Smooth muscle cell of trachea (primary cell): ENCODE measurements at places on chromosomes 2 and 18. TPM values are rescaled to one million over a fixed set of nuclear protein-coding genes. Genes with fewer than 3 reads are reported as not detected.

ADAM17 gene
- 52.7 and 66.2 TPM in 2 replicates for total RNA-seq

EVA1A gene
- total RNA-seq: 18.0 and 32.1 TPM in 2 replicates

FAHD2A gene
- total RNA-seq: 23.8 and 35.6 TPM in 2 replicates

CARF gene
- 7.3 and 7.6 TPM in 2 replicates for total RNA-seq

AFF3 gene
- total RNA-seq: 0.66 and 0.87 TPM in 2 replicates

PPP4R1 gene
- 95.4 and 134 TPM in 2 replicates for total RNA-seq
